ENCODE measurements at places on chromosomes 11 and 22.

- DNase-seq, result no peak
These were observed 687 bp upstream of the ARSA start for GRCh38 chr22:50628543-50629134.

DNA sequence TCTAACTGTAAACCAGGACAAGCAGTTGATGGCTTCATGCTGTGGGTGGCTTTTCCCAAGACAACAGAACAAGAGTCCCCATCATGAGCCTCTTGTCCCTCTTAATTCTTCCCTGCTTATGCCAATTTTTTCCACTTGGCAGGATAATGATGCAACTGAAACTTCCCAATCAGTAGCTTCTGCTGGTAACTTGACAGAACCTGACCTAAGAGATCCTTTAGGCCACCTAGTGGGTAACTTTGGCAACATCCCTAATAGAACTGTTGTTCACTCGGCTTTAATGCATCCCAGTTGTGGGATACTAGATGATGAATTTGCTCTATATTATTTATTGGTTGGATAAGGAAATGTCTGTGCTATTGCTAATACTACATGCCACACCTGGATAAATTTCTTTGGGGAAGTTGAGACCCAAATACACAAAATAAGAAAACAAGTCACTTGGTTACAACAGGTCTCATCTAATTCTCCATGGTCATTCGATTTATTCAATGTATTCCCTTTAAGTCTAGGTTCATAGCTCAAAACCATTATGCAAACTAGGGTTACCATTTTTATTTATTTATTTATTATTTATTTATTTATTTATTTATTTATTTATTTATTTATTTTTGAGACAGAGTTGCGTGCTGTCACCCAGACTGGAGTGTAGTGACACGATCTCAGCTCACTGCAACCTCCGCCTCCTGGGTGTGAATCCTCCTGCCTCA lies 41.4 kb upstream of the NFAM1 start:
- DNase-seq, result no peak

- DNase-seq, result no peak
These were observed 53.1 kb downstream of the TBC1D22A start for GRCh38 chr22:46815559-46815895.

GRCh38 chr22:36349726-36350125 lies 38.0 kb downstream of the MYH9 start:
- DNase-seq, result no peak

DNA sequence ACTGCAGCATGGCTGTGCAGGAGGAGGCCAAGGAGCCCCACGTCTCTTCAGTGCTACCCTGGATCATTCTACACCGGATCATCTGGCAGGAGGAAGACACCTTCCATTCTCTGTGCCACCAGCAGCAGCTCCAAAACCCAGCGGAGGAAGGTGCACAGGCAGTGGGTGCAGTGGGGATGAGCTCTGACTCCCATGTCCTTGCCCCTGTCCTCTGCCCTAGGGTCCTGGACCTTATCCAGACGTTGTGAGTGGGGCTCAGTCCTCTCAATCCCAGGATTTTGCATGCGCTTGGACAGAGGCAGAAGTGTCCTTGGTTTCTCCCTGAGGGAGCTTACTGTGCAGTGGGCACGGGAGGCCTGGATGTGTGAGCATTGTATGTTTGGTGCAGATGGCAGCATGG lies 61.3 kb downstream of the CABIN1 start:
- no peak for DNase-seq

- no peak for DNase-seq
These were observed 18.1 kb upstream of the LINC01488 start for GRCh38 chr11:69463181-69463994.

- DNase-seq, result no peak
These were observed 1.2 kb upstream of the DUSP8 start for GRCh38 chr11:1573077-1573902.

DNA sequence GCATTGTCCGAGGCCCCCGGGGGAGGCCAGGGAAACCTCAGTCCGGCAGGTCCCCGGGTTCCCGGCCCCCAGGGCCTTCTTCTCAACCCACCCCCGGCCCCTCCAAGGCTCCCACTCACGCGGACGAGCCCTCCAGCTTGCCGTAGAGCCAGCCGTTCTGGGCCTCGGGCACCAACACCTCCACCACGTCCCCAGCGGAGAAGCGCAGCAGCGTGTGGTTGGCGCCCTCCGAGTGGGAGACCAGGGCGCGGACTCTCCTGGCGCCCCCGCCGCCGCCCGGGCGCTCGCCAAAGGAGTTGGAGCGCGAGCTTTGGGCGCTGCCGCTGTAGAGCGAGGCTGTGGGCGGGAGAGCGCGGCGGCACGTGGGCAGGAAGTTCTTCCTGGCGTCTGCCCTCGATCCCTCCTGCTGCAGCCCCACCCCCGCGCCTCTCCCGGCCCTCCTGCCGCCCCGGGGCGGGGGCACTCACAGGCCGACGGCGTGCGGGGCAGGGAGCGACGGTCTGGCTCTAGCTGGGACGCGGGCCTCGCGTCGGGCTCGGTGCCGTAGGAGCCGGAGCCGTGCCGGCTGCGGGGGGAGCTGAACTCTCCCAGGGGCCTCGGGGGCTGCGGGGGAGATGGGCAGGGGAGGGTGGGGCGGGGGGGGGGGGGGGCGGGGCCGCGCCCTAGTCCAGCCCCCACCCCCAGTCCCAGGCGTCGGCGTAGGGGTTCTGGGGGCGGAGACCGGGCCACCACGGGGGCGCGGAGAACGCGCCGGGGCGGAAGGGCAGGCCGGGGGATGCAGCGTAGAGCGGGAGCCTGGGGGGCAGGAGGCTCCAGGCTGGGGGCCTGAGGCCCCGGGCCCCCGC lies 4.9 kb upstream of the SLC16A8 start:
- no peak for DNase-seq

GRCh38 chr22:38732251-38732815 lies 23.5 kb downstream of the SUN2 start:
- DNase-seq, result no peak

DNA sequence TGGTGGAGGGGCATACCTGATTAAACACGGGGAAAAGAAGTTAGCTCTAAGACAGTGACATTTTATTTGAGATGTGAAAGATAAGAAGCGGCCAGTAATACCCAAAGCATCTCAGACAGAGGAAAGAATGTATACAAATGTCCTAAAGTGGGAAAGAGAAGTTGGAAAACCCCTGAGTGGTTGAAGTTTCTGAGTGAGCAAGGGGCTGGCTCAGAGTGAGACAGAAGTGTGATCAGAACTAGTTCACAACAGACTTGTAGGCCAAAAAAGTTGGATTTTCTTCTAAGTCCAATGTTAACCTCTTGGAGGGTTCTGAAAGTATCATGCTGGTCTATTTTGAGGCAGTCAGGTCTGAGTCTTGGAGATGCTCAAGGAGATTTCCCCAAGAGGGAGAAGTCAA lies 608.7 kb downstream of the SOX6 start:
- no peak for DNase-seq

DNA sequence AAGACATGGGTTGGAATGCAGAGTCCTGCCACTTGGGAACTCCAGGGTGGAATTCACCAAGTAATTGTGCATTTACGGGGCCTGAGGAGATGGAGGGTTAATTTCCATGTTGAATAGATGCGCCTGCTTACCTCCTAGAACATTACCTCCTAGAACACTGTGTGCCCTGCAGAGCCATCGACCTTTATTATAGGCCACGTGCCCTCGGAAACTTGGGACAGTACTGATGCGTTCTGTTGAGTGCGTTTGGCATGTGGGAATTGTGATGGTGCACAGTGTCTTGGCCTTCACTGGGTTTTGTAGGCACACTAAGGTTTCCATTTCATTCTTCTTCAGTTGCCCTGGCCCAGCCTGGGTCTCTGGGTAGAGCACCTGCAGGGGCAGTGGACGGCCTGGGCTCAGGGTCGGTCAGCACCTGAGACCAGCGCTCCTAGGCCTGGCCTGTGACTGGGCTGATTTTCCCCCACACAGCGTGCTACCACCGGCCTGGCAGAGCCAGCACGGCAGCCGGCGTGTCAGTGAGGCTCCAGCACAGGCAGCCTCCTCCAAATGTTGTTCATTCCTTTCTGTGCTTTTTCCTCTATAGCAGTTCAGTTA lies 12.7 kb downstream of the TRMU start:
- DNase-seq, result no peak

DNA sequence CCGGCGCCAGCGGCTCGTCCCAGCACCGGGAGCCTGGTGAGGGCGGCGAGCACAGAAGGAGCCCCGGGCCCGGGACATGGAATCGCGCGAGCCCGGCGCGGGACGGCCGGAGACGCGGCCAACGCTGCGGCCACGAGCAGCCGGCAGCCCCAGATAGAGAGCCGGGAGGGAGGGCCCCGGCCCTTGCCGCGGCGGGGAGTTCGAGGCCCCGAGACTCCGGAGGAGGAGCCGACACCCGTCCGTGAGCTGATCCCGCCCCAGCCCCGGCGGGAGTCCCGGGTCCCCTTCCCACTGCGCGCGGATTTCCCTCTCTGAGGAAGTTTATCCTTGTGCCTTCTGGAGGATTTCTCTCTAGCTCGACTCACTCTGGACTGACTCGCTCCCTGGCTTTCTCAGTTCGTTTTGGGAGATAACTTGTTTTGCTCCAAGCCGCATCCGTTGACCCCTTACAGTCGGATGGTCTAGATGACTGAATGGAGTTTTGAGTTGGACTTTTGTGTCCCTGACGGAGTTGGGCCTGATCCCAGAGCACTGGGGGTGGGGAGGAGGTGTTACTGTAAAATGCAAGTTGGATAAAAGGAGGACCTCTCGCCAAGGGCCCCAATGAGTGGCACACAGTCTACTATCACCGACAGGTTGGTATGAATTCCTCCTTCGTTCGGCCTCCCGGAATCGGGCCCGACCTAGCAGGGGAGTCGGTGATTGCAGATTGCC lies 585 bp downstream of the ARHGEF12 start:
- DNase-seq, result peak; percentile 18

- DNase-seq, result no peak
These were observed 96.2 kb downstream of the RDX start for GRCh38 chr11:110200241-110200640.

DNA sequence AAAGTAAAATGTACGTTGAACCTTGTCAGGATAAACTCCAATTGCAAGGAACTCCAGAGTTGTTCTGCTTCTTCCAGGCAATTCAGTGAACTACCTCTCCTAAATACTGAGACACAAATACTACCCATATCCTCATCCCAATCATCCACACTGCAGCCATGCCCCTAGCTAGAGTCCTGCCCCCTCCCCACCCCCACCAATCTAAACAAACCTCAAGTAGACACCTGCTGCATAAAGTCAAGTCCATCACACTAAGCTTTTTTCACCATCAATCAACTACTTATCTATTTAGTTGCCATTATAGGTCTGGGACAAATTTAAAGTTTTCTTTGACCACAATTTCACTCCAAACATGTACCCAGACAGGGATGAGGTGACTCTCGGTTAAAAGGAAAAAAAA lies 93.2 kb upstream of the APOA1 start:
- DNase-seq, result no peak

DNA sequence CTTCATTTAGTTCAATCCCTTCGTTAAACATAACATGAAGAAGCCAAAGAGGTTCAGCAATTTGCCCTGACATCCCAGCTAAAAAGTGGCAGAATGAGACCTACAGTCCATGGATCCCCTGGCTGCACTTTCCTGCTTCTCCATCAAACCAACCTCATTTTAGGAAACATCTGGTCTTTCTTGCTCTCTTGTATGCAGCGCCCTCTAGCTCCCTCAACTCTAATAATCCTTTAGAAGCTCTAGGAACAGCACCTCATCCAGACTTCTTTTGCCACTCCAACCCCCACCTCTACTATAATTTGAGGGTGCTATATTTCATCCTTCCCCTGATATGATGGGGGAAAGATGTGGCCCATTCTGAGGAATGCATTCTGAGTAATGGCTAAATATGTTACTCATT lies 7.4 kb downstream of the CNTF start:
- no peak for DNase-seq

DNA sequence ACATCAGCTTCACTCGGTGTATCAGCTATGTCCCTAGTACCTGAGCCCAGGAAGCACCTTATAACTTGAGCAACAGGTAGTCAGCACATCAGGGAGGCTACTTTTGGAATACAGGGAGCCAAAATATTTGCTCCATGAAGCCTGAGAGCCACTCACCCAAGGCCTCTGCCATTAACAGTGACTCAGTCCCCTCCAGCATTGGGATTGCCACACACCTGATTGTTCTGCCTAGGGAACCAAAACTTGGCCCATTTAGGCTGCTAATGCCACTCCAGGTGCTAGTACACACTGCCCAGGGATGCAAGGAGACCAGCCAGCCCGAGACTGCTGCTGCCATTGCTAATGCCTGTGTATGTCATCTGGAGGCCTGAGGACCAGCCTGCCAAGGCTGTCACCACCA lies 773.6 kb upstream of the TENM4 start:
- DNase-seq, result no peak

- no peak for DNase-seq
These were observed 22.5 kb downstream of the VSIG10L2 start for GRCh38 chr11:125968354-125968753.

GRCh38 chr11:2144544-2145248 lies 5.5 kb upstream of the IGF2 start:
- DNase-seq, result no peak

DNA sequence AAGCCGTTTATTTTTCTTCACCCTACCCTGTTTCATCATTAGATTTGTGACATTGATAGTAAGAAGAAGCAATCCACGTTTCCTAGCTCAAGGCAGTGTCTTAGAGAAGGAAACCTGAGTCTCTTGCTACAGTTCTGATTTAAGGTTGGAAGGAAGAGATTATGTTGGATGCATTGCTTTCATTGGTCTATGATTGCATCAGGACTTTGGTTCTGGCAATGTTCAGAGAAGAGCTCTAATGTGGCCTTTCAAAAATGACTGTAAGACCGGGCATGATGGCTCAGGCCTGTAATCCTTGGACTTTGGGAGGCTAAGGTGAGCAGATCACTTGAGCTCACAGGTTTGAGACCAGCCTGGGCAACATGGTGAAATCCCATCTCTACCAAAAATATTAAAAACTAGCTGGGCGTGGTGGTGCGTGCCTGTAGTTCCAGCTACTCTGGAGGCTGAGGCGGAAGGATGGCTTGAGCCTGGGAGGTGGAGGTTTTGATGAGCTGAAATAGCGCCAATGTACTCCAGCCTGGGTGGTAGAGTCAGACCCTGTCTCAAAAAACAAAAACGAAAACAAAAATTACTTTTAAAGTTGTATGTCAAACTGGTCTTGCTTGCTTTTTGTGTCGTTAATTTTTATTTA lies 4.1 kb downstream of the NUCB2 start:
- no peak for DNase-seq

DNA sequence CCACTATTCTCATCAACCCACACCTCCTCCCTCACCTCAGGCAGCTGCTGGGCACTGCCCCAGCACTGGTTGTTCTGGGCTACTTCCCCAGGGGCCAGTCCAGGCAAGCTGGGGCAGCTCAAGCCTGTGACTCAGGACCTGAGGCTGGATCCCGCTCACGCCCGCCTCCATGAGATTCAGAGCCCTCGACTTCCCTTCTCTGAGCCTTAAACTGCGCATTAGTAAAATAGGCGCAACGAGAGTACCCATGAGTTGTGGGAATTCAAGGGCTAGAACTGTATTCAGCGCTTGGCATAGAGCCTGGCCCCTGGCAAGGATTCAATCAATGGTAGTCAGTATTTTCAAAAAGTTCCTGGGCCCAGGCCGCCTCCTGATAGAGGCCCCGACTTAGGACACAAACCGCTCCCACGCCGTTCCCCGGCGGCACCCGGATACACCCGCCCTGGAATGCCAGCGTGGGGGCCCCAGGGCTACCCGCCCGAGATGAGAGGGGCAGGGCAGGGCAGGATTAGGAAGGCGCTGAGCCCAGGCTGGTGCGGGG lies 723 bp upstream of the CD82 start:
- DNase-seq, result no peak

Data from activated T-helper 9 cell treated with anti-CD3 and anti-CD28 coated beads, Interleukin-2, amount 50 U/mL, for 16 hours (primary cell).